Suppressor macrophage treated with lipopolysaccharide for 1 hour (primary cell): ENCODE measurements at places on chromosomes 3 and 15.

- DNase-seq: no peak
These were observed 10.9 kb downstream of the RTP1 start for GRCh38 chr3:187208159-187208558.

GRCh38 chr3:109045271-109046040 lies 72.5 kb downstream of the MORC1 start:
- DNase-seq: peak; percentile 15

DNA sequence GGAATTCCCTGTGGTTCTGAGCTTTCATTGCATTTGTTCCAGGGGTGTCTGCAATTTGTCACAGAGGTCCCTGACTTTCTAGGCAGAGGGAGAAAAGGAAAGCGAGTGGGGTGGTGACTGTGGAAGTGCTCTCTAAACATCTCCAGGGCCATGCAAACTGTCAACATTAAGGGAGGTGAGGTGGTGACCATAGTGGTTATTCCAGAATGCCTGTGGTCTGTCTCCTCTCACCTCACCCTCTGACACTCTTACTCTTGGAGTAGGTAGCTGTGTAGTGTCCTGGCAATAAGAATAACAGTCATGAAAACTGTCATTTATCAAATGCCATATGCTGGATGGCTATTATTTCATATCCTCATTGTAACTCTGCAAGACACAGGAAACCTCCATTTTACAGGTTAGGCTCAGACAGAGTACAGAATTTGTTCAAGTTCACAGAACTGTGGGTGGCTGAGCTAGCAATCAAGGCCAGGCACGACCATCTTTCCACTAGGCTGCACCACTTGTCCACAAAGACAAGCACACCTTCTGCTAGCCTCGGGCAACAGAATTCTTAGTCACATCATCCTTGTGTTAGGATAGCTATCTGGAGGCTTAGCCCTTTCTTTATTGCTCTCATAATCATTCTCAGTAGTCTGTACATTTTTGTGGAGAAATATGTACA lies 179.4 kb downstream of the CD47 start:
- DNase-seq: no peak

- DNase-seq: peak; percentile 89
These were observed 19.9 kb downstream of the IQGAP1 start for GRCh38 chr15:90407871-90408317.

- no peak for DNase-seq
These were observed 452.1 kb upstream of the THBS1 start for GRCh38 chr15:39128746-39129145.

DNA sequence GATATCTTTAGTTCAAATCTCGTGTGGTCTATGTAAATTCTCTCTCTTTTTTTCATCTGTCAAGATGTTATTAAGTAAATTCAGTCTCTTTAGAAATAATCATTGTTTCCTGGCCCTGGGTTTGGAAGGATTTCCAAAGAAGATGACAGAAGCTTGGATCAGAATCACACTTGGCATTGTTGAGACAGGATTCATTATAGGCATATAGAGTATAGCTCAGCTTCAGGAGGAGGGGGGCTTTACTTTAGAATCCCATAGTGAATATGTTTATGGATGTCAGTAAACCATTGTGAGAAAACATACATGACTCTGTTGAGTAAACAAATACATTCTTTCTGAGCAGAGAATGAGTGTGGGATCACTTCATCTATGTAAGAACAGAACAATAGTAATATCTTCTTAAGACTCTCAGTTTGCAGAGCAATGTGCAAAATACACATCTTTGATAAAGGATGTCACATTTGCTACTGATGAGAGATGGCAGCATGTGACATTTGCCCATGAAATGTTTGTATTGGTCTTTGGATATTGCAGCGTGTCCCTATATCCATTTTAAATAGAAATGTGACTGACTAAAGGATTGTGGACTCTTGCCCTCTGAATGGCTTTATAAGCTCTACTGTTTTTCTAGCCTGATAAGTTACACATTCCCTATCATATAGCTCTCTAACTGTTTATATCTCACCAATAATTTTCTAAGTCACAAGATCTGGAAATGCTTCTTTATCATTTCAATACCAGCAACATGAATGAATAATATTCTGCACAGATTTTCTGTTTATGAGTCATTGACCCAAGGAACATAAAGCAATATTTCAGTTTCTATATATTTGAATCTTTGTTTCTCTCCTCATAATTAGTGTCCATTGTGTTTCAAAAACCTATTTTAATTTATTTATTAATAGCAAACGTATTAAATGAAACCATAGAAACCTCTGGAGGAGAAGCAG lies 95.6 kb upstream of the THRB start:
- DNase-seq: no peak

- no peak for DNase-seq
These were observed 16.1 kb upstream of the AGBL1 start for GRCh38 chr15:86063356-86064095.

DNA sequence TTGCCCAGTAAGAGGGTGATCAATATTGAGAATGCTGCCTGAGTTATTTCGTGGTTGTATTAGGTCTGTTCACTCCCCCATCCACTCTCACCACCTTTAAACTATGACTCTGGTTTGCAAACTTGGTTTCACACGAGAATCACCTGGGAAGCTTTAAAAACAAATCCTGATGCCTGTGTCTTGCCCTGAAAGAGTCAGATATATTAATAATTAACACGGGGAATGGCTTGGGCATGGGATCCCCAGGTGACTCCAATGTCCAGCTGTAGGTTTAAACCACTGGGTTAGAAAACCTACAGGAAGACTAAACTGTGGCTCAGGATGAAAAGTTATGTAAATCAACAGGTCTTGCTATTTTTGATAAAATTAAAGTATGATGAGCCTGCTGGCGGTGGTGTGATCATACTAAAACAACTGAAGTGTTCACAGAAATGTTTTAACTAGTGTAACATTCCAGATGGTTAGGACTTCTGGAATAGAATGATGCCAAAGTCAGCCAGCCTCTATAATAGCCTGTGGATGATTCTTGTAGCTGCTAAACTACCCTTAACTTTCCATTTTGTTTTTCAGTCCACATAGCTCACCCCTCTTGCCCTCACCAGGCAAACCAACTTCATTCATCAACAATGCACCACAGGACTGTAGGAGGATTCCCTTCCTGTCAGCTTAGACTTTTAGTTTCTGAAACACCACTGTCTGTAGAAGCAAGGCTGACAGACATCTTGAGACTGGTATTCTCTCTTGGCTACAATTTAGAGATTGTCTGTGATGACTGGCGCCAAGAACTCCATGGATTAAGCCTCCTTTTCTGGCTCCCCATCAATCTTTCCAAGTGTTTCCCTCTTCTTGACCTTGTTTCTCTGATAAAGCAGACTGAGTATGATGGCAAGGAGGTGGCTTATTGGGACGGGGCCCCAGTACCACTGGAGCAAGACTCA lies 119.1 kb upstream of the ADAMTS9 start:
- DNase-seq: no peak

DNA sequence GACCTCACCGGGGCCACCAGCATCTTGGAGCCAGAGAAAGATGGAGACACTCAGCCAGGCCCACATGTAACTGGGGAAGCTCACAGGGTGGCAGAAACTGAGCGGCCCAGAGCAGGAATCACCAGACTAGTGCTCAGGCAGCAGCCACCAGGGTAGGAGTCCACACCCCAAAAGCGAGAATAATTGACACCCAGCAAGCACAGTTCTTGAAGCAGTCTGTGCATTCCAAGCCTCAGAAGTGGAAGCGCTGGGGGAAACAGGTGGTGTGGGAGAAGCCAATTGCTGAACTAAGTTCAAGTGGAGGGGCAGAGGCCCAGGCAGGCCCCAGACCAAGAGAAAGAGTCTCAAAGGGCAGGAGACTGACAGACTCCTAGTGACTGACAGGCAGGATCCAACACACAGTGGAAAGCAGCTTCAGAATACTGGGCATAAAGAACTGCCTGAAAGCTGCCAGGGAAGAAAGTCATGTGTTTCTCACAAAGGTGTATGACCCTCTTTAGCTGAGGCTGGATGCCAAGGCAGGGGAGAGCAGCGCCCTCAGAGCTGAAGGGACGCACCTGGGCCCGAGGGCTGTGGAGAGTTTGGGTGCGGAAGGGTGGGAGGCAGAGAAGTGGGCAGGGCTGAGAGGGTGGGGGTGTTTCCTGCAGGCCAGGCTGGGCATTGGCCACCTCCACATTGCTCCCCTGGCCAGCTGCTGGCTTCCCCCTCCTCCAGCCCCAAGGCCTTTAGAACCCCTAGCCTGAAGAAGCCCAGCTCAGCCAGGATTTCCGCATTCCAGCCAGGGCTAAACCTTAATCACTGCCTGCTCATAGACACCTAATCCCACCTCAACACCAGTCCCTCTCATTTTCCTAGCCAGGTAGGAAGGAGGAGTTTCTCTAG lies 7.7 kb downstream of the NT5DC2 start:
- no peak for DNase-seq

- DNase-seq: no peak
These were observed 268.5 kb upstream of the CTNNB1 start for GRCh38 chr3:40930756-40931155.

- no peak for DNase-seq
These were observed 348 bp upstream of the DPP8 start for GRCh38 chr15:65517866-65518207.

DNA sequence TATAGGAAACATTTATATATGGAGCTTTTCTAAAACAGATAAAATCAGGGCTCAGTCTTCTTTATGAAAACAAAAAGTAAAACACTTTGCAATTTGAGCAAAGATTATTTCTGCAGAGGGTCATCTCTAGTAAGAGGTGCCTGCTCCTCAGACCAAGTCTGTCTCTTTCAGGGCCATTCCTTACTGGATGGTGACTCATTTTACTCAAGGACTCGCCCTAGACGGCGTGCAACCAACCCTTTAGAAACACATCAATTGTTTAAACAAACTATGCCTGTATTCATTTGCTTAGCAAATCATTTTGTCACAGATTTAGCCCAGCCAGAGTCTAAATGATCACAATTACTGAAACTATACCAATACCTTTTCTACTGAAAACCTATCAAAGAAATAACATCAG lies 242.8 kb upstream of the ICE2 start:
- DNase-seq: no peak

DNA sequence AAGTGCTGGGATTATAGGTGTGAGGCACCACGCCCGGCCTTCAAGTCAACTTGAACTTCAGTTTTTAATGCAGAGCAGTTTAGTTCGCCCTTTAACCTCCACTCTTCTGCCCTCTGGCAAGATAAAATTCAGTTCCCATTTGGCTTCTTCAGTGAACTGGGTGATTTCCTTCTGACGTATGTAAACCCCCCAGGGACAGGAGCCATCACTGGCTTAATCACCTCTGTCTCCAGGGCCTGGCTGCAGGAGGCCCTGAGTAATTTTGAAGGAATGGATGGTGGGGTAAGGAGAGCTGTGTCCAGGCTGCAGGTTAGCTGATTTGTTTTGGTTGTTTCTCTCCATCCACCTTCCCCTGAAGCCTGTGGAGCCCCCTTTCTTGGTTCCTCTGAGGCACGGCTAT lies 11.9 kb downstream of the MCM2 start:
- DNase-seq: no peak
